ENCODE measurements at places on chromosomes 1 and 21.

- DNase-seq = no peak
Measured at GRCh38 chr1:9537863-9538668, 1.2 kb upstream of the SLC25A33 start.

- peak; percentile 3 for DNase-seq
Measured at GRCh38 chr21:45574691-45575090, 32.5 kb upstream of the SLC19A1 start.

DNA sequence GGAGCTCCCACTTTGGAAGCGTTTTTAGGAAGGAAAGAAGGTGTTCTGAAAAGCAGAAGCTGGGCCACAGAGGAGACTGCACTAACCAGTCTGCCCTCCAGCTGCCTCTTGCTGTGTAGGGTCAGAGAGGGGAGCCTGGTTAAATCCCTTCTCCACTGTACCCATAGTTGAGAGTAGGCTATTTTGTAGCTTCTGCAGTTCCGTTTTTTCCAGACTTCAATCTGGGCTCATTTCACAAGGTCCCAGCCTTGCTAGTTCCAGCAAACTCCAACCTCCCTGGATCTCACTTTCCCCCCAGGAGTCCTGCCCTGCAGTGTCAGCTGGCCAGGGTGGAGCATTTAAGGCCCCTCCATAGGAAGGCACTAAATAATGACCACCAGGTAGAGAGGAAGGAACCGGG, 11.0 kb downstream of the TNN start:
- DNase-seq = no peak

DNA sequence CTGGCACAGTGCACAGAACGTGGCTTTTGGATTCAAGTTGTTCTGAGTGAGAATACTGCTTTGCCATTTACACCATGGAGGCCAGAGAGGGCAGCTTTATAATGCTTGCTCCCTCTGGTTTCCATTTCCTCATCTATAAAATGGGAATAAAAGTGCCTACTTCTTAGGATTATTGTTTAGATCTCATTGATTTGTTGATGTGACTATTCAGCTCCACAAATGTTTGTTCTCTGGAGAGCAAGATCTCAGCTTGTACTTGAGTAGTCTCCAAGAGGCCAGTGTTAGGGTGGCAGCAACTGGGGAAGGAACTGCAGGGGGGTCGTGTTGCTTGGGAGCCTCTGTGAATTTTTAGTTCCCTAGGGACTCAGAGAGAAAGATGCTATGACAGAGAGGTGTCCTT, 55.2 kb downstream of the YARS1 start:
- no peak for DNase-seq

DNA sequence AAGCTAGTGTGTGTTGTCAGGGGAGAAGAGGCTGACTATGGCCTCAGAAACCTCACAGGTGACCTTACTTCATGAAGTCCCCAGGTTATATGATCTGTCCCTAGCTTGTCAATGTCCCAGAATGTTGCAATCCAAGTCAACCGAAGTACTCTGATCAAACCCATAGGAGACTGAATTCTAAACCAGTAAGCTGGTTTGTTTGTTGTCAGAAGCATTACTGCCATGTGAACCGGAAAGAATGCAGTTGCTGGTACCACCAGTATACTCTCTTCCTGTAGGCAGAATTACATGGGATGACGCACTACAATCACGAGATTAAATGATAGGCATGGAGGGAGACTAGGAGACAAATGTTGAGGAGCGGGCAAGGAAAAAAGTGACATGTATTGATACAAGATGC, 26.1 kb upstream of the MAN1A2 start:
- DNase-seq = no peak

Measured in tibial nerve (tissue), 4 donors.